Activated CD8-positive, alpha-beta memory T cell treated with anti-CD3 and anti-CD28 coated beads, Interleukin-2, amount 10 ng/mL, durations not matched to agents 7 days and 5 days (primary cell): ENCODE measurements at places on chromosomes 12 and 14. TPM values are rescaled to one million over a fixed set of nuclear protein-coding genes. Genes with fewer than 3 reads are reported as not detected.

Gene GPX2
- not detected for total RNA-seq

Gene KRT82
- not detected for total RNA-seq

Gene NUBPL
- 7.4 TPM for total RNA-seq

Gene TMEM106C
- total RNA-seq = 162 TPM

Gene PPM1H
- total RNA-seq = 0.68 TPM

Gene STAC3
- total RNA-seq = 5.4 TPM

Gene EIF2S3B
- 0.58 TPM for total RNA-seq

Gene TIMELESS
- 65.8 TPM for total RNA-seq

Gene GLT8D2
- 0.40 TPM for total RNA-seq

GRCh38 chr12:101859664-101860607, 17.4 kb upstream of the DRAM1 start:
- DNase-seq = no peak
- H3K27ac ChIP-seq = no peak overlapping the region
- H3K4me3 ChIP-seq = no peak overlapping the region
- no peaks in the 10 kb centered on the region for H3K27me3 ChIP-seq

GRCh38 chr14:33586806-33587205, 364.1 kb downstream of the EGLN3 start:
- H3K27ac ChIP-seq = no peak overlapping the region
- no peaks in the 10 kb centered on the region for H3K27me3 ChIP-seq
- H3K4me1 ChIP-seq = no peaks in the 10 kb centered on the region
- H3K36me3 ChIP-seq = no peaks in the 10 kb centered on the region

GRCh38 chr12:94987076-94987669, 16.3 kb downstream of the NDUFA12 start:
- DNase-seq = no peak
- H3K27ac ChIP-seq = no peak overlapping the region
- peaks cover 25% of the 10 kb centered on the region for H3K4me1 ChIP-seq
- no peak overlapping the region for H3K4me3 ChIP-seq
- no peaks in the 10 kb centered on the region for H3K27me3 ChIP-seq

DNA sequence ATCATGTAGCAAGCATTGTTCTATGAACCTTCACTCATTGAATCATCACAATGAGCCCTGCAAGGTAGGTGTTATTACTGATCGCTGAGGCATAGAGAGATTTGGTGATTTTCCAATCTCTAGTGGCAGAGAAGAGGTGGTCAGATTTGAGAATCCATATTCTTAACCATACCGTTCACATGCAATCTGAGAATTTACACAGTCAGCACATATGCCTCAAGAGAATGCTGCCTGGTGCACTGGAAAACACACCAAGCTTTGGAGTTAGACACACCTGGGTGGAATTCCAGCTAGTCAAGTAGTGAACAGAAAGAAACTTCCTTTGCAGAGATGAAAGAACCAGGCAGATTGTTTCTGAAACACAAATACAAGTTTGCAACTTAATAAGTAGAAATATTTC, 94.1 kb downstream of the LGR5 start:
- H3K36me3 ChIP-seq = no peaks in the 10 kb centered on the region
- no peak for DNase-seq
- H3K4me3 ChIP-seq = no peak overlapping the region
- no peak overlapping the region for H3K27ac ChIP-seq
- no peaks in the 10 kb centered on the region for H3K4me1 ChIP-seq

GRCh38 chr12:111826316-111826715, 15.7 kb upstream of the MAPKAPK5 start:
- DNase-seq = no peak
- H3K27me3 ChIP-seq = peaks cover 35% of the 10 kb centered on the region

GRCh38 chr12:129871991-129872972, 31.5 kb downstream of the TMEM132D start:
- H3K27me3 ChIP-seq = no peaks in the 10 kb centered on the region
- H3K36me3 ChIP-seq = no peaks in the 10 kb centered on the region
- H3K27ac ChIP-seq = no peak overlapping the region
- no peak overlapping the region for H3K4me3 ChIP-seq
- DNase-seq = no peak

GRCh38 chr14:100771121-100771800, 44.6 kb downstream of the DLK1 start:
- H3K36me3 ChIP-seq = no peaks in the 10 kb centered on the region
- H3K27me3 ChIP-seq = no peaks in the 10 kb centered on the region
- H3K27ac ChIP-seq = no peak overlapping the region
- H3K4me1 ChIP-seq = no peaks in the 10 kb centered on the region

GRCh38 chr12:3882896-3883564, 9.8 kb upstream of the PARP11 start:
- peaks cover 9% of the 10 kb centered on the region for H3K4me1 ChIP-seq
- H3K27ac ChIP-seq = no peak overlapping the region
- no peak overlapping the region for H3K4me3 ChIP-seq
- no peak for DNase-seq
- peaks cover 4% of the 10 kb centered on the region for H3K27me3 ChIP-seq

GRCh38 chr12:124566997-124567672, at the start of gene NCOR2:
Gene NCOR2 (minus strand): TSS chr12:124567612. CDS start chr12:124495251, 72,361 bp downstream.
- H3K4me3 ChIP-seq = peak within 1 kb of the TSS; percentile 92
- no peaks in the 10 kb centered on the region for H3K36me3 ChIP-seq

GRCh38 chr12:19741132-19741489, 301.8 kb downstream of the AEBP2 start:
- H3K4me1 ChIP-seq = no peaks in the 10 kb centered on the region
- no peaks in the 10 kb centered on the region for H3K36me3 ChIP-seq
- peaks cover 14% of the 10 kb centered on the region for H3K27me3 ChIP-seq
- no peak for DNase-seq
- H3K4me3 ChIP-seq = no peak overlapping the region
- H3K27ac ChIP-seq = no peak overlapping the region

DNA sequence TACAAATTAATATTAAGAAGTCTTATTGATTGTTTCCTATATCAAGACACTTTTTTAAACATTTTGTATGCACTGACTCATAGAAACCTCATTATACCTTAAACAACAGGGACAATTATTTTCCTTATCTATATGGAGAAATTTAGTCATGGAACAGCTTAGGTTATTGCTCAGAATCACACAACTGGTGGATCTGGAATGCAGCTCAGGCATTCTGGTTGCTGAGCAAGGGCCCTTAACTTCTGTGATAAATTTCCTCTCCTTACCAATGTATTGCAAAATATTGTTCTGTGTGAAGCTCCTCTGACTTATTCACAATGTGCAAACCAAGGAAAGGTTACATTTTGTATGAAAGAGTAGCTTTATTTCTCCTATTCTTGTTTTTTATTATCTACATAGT, 817.8 kb downstream of the LRFN5 start:
- H3K36me3 ChIP-seq = no peaks in the 10 kb centered on the region
- H3K4me1 ChIP-seq = no peaks in the 10 kb centered on the region
- H3K27me3 ChIP-seq = no peaks in the 10 kb centered on the region
- no peak for DNase-seq
- no peak overlapping the region for H3K4me3 ChIP-seq

DNA sequence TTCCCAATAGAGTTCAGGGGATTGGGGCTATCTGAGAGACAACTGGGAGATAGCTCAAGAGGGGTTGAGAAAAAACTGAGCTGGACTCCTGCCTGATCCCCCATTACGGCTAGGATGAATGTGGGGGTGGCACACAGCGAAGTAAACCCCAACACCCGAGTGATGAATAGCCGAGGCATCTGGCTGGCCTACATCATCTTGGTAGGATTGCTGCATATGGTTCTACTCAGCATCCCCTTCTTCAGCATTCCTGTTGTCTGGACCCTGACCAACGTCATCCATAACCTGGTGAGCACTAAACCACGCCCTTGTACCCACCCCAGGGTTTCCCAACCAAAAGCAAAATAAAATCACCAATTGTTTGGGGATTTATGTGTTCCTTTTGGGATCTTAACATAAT, 1.0 kb downstream of the ORMDL2 start:
- peaks cover 39% of the 10 kb centered on the region for H3K4me1 ChIP-seq
- no peak for DNase-seq
- no peak overlapping the region for H3K27ac ChIP-seq
- no peaks in the 10 kb centered on the region for H3K27me3 ChIP-seq
- peaks cover 44% of the 10 kb centered on the region for H3K36me3 ChIP-seq

DNA sequence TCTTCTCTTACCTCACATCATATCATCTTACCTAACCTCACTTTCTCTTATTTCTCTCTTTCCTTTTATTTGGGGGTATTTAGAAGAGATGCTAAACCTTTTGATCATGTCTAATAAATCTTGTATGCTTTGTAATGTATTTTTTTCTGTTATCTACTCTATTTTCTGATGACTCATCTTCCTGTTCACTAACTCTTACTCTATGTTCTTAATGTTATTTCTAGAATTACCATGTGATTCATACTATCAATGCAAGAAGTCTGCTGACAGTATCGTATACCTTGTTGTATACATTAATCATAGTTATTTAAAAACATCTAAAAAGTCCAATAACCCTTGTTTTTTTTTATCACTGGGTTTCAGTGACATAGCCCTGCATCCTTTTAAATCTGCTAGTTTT, 62.3 kb downstream of the MGAT4C start:
- H3K4me1 ChIP-seq = no peaks in the 10 kb centered on the region
- no peak for DNase-seq
- no peak overlapping the region for H3K27ac ChIP-seq
- no peaks in the 10 kb centered on the region for H3K36me3 ChIP-seq

DNA sequence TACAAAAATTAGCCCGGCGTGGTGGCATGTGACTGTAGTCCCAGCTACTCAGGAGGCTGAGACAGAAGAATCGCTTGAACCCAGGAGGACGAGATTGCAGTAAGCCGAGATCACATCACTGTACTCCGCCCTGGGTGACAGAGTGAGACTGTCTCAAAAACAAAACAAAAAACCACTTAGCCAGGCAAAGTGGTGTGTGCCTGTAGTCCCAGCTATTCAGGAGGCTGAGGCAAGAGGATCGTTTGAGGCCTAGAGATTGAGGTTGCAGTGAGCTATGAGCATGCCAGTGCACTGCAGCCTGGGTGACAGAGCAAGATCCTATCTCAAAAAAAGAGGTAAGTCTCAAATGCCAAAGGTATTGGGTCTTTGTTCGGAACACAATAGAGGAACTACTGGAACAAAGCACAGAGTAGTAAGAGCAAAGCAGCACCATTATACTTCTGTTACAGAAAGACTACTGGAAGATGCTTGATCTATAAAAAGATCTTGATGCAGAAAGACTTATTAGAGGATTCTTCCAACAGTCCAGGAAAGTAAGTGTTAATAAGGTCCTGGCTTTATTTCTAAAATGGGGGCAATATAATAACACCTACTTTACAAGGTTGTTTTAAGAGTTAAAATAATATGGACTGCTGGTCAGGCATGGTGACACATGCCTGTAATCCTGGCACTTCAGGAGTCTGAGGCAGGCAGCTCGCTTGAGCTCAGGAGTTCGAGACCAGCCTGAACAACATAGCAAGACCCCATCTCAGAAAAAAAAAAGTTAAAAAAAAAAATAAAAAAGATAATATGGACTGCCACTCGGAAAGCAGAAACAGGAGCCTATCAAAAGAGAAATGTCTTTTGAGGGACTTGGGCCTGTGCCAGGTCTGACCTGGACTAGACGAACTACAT, 29.9 kb downstream of the BTBD7 start:
- no peak overlapping the region for H3K4me3 ChIP-seq
- no peaks in the 10 kb centered on the region for H3K27me3 ChIP-seq
- no peak for DNase-seq
- no peak overlapping the region for H3K27ac ChIP-seq

DNA sequence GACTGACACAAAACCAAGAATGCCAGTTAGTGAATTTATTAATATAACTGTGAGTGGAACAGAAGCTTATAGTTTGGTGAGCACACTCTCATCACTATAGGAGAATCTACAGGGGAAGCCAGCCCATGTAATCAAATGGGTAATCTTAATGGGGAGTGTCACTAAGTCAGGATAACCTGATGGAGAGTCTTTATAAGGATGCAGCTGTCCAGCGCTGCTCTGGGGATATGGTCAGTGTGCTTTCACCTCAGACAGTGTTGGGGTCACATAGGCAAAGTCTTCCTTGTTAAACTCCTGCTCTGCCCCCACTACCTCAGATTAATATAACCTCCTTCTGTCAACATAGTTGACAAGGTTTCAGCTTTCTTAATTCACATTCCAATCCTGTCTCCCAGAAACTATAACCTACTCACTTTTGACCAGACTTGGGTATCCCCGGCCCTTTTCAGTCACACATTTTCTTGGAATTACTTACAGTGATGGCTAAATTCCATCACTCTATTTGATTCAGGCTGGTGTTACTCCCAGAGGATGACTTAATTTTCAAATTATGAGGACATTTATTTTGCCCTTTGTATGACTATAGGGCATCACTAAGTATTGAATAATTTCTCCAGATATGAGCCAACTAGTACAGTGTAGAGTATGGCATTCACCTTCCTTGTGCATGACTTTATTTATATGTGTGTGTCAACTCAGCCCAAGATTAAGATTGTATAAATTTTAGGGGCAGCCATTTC, 13.2 kb downstream of the STK38L start:
- H3K4me3 ChIP-seq = no peak overlapping the region
- peaks cover 16% of the 10 kb centered on the region for H3K4me1 ChIP-seq
- no peak for DNase-seq
